Choroid plexus epithelial cell (primary cell): ENCODE measurements at places on chromosomes 1 and 21.
A peak's percentile ranks its signal among the peaks of the same experiment; 100 is the strongest.

DNA sequence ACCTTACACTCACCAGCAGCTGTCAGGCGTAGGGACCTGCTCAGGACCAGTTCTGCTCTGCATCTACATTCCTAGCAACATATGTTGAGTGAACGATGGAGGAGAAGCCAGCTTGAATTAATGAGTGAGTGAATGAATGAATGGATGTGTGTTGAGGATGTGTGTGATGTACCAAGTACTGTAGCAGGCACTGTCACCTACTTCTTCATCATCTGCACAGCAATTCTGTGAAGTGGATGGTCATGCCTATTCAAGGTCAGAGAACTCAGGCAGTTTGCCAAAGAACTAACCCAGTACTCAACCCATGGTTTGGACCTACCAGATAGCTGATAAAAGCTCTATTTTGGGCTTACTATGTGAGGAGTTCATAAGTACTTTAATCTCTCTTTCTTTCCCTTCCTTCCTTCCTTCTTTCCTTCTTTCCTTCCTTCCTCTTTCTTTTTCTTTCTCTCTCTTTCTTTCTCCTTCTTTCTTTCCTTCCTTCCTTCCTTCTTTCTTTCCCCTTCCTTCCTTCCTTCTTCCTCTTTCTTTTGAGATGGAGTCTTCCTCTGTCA is 56.9 kb downstream of the ATP1A1 start:
- no peak for DNase-seq

- peak; percentile 62 for DNase-seq
Observed at GRCh38 chr1:94927405-94928175, 680 bp upstream of the CNN3 start.

DNA sequence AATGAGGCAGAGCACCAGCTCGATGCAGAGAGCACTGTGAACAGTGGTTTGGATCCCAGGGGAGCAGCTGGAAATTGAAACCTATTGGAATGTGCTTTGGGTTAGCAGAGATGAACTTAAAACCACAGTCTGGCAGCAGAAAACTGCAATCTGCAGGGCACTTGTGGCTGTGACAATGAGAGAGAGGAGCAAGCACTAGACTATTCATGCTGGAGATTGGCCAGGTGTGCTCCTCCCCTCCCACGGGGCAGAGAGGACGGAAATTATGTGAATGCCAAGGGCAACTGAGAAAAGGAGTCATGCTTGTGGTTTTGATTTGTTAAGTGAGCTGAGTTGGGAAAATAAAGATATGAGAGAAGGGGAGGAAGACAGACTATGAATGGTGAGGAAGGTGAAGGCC is 38.1 kb downstream of the HSD3B2 start:
- DNase-seq: peak; percentile 58

- DNase-seq: no peak
Observed at GRCh38 chr1:110645211-110645610, 29.5 kb downstream of the KCNA3 start.

GRCh38 chr1:225554216-225554812 is 98.6 kb downstream of the ENAH start:
- DNase-seq: peak; percentile 65

DNA sequence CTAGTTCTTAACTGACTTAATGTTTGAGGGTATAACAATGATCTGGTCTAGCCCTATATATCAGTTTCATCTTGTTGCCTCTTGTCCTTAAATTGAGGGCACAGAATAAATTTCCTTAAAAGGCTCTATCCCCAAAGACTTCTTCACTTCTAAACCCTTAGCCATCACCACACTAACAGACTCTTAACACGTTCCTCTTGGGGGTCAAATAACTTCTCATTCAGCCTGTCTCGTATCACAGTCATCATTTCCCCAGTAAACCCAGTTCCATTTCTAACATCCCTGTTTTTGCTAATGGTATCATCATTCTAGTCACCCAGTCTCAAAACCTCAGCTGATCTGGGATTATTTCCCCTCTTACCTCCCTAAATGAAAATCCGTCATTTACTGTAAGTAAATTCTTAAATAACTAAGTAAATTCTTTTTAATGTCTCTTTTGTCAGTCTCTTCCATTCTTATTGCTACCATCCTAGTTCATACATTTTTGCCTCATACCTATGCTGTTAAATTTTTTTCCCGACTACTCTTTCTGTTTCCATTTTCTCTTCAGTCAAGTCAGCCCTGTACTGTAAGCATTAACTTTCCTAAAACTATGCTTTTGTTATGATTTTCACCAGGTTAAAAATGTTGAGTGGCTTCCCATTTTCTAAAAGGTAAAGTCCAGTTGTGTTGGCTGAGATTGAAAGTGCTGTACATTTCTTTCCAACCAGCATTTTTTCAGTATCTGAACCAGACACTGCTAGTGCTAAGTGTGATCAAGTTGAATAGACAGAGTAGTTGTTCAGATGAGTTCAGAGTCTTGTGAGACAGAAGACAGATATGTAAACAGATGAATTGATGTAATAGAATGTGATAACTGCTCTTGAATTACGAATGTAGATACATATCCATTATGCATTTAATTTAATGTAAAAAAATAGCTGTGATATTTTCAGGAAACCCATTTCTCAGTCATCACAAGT is 6.9 kb downstream of the CTTNBP2NL start:
- DNase-seq: peak; percentile 75

- peak; percentile 65 for DNase-seq
Observed at GRCh38 chr1:177847843-177848242, 122.0 kb downstream of the SEC16B start.

DNA sequence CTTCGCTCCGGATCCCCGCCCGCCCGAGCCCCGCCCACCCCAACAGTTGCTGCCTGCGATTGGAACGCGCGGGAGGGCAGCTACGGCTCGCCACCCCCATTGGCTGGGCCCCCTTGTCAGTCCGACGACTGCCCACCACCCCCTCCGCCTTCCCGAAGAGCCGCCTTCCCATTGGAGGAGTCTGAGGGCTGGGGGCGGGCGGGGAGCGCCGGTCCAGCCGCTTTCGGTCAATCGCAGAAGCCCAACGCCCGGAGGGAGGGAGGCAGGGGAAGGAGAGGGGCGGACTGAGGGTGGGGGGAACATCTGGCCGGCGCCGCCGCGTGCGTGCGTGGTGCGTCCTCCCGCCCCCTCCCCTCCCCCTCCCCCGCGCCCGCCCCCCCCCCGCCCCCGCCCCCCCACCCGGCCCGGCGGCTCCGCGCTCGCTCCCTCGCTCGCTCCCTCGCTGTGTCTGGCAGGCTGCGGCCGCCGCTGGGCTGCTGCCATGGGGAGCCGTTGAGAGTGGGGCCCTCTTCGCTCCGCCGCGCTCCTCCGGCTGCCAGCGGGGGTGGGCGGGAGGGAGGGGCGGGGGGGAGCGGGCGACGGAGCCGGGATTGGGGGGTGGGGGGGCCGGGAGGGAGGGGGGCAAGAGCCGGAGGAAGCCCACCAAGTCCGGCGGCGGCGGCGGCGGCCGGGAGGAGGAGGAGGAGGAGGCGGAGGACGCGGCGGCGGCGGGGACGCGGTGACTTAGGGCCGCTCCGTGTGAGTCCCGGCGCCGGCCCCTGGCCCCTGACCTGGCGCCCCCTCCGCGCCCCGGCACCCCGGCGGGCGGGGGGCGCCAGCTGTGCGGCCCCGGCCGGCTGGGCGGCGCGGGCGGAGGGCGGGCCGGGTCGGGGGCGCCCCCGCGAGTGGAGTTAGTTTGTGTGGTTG is 2.6 kb upstream of the ZBTB18 start:
- DNase-seq: peak; percentile 100

DNA sequence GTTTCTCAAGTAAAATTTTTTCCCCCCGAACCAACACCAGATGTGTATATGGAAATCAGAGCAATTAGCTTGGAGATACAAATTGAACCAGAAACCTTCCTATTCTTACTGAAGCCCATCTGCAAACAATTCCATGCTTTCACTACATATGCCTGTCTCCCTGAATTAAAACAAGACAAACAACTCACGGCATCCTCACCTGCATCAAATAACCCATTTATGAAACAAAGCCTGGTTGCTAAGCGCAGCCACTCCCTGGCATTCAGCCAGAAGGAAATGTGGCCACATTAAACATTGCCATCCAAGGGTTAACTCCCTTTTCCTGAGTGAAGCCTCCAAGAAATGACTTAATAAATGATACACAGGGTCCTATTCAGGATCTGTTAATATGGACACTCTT is 55.3 kb downstream of the APP start:
- DNase-seq: no peak

GRCh38 chr1:89759036-89759435 is 61.8 kb upstream of the LRRC8D start:
- no peak for DNase-seq

DNA sequence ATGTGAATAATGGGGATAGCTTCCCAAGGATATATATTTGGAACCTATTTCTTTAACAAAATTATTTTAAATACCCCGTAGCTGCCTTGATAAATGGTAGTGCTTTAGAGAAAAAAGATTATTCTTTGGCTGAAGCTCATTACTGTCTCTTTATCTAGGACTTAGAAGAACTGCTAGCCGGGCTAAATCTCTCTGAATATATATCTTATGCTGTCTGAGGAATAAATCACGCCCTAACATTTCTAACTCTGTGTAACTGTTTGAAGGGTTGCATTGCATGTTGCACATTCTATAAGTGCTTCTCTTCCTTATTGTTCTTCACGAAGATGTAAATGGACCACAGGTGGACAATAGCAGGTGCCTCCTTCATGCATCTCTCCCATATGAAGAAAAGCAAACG is 585.0 kb upstream of the ZP4 start:
- DNase-seq: no peak

DNA sequence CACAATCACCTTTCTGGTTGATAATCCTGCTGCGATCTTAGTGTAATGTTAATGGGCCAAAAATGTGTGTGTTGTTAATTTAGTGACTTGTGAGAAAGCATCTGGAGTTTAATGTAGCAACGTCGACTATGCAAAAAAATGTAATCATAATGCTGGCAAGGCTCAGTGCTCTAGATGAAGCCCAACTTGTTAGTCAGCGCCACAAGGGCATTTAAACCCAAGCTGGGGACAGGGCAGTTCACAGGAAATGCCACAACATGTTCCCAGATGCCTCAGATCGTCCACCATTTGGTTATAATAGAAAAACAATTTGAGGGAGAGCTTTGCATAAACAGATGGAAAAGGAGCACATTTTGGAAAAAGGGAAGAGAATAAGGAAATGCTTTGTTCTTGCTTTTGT is 585.4 kb upstream of the PLXNA2 start:
- DNase-seq: no peak

- DNase-seq: peak; percentile 9
Observed at GRCh38 chr1:214107322-214108096, 119.7 kb downstream of the PROX1 start.

DNA sequence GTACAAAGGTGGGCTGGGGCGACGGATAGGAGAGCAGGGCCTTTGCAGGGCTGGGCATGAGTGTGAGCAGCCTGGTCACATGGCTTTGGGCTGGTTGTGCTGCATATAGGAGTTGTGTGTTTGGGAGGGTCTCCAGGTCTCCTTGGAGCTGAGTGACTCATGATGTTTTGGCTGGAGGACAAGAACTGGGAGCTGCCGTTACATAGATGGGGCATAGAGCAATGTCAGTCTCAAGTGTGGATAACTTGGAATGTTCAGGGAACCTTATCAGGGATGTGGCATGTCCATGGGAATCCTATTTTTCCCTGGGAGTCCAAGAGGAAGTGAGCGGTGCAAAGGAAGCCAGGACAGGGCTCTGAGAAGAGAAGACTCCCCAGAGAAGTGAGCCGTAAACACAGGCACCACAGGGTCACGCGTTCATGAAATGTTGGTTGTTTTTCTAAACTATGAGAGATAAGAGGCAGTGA is 136.4 kb upstream of the KCNE2 start:
- peak; percentile 61 for DNase-seq

DNA sequence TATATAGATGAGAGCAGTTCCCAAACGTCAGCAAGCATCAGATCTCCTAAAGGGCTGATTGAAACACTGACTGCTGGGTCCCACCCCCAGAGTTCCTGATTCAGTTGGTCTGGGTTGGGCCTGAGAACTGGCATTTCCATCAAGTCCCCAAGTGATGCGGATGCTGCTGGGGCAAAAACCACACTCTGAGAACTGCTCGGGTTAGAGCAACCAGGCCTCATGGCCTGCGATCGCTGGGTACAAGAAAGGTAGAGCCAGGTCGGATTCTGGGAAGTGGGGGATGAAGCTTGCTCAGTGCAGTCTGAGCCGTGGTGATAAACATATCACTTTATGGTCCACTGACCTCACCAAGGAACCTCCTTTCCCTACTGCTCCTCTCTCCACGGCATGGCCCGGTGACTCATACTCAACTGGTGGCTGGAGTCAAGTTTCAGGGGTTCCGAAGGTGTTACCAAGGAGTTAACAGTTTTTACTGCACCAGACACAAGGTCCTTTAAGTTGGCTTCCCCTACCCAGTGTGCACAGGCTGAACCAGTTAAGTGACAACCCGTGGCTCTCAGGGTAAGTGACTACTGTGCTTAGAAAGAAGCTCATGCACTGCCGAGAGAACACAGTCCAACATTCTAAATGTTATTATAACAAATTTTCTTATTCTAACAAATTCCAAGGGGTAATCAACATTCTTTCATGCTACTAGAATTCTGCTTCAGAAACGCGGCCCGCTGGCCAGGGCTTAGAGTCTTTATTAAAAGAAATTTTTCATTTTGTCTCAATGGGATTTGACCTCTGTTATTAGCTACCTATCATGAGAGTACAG is 153.5 kb downstream of the TGFBR3 start:
- peak; percentile 82 for DNase-seq

DNA sequence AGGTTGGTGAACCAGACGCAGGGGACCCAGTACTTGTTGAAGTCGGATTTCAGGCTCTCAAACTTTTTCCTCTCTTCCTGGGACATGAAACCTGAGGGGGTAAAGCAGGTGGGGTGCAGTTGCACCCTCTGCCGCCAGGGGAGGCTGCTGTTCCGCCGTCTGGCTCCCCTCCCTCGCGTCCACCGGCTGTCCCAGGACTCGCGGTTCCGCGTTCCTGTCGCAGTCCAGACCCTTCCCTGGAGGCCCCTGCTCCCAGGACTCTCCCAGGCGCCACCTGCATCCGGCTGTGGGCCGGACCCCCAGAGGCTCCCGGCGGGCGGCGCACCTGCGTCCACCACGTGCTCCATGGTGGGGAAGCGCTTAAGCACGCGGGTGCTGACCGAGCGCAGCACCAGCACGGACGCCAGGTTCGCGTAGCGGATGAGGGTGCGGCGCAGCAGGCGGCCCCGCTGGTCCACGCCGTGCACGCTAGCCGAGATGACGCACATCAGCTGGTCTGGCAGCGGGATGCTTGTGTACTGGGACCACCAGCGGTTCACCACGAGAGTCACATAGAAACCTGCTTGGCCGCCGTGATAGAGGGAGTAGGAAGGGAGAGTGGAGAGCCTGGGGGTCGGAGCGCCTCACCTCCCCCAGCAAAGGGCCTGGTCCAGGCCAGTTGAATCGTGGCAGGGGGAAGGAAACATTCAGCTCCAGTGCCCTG is 1.7 kb downstream of the BEST4 start:
- peak; percentile 88 for DNase-seq

DNA sequence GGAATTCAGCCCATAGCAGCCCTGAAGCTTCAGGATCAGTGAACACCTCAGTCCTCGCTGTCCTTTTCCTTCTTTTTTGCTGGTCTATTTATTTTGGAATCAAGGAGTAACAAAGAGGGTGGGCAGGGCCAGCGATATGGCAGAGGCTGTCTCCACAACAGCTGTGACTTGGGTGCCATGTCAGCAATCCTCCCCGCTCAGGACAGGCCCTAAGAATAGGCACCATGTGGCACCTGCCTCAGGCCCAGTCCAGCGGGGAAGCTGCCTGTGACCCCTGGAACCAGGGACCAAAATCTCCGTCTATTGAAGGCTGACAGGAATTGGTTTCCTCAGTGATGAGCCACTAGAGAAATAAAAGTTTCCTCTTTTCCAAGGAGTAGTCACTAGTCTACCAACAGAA is 58.6 kb upstream of the TNR start:
- no peak for DNase-seq

GRCh38 chr1:21651214-21652042 is 17.7 kb downstream of the RAP1GAP start:
- peak; percentile 10 for DNase-seq
